ENCODE measurements at places on chromosomes 11 and 22.

GRCh38 chr11:3231851-3232744 is at the start of gene MRGPRE:
Gene MRGPRE (minus strand): TSS chr11:3232417. CDS start chr11:3228799, 3,618 bp downstream.
- no peak for DNase-seq

DNA sequence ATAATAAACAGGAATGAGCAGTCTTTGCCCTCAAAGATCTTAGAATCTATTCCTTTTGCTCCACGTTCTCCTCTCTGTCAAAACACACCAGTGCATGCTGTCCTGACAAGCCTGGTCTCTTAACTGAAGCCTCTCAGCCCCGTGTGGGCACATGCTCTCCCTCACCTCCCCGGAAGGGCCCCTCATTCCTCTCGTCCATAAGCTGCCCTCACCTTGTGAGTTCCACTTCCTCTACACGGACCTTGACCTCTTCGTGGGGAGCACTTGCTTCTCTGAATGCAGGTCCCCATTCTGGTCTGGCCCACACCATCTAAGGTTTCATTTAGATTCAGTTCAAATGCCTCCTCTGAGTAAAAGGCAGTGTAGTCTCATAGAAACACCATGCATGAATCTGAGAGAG is 412.3 kb upstream of the SYN3 start:
- no peak for DNase-seq

- no peak for DNase-seq
Measured at GRCh38 chr11:78061921-78062311, 1.7 kb upstream of the THRSP start.

- no peak for DNase-seq
Measured at GRCh38 chr11:28836285-28837081, 728.3 kb downstream of the METTL15 start.

Measured in stimulated activated CD8-positive, alpha-beta memory T cell treated with anti-CD3 and anti-CD28 coated beads, Interleukin-15, amount 100 ng/mL, for 24 hours (primary cell).